ENCODE measurements at places on chromosomes 4 and X.

GRCh38 chr4:184329659-184330400 lies 112.2 kb upstream of the ENPP6 start:
- peak; percentile 81 for ATAC-seq
- H3K27ac ChIP-seq = peak overlapping the region; percentile 94
- H3K27me3 ChIP-seq = no peaks in the 10 kb centered on the region
- peak overlapping the region; percentile 27 for H3K4me3 ChIP-seq
- H3K4me1 ChIP-seq = peaks cover 65% of the 10 kb centered on the region

DNA sequence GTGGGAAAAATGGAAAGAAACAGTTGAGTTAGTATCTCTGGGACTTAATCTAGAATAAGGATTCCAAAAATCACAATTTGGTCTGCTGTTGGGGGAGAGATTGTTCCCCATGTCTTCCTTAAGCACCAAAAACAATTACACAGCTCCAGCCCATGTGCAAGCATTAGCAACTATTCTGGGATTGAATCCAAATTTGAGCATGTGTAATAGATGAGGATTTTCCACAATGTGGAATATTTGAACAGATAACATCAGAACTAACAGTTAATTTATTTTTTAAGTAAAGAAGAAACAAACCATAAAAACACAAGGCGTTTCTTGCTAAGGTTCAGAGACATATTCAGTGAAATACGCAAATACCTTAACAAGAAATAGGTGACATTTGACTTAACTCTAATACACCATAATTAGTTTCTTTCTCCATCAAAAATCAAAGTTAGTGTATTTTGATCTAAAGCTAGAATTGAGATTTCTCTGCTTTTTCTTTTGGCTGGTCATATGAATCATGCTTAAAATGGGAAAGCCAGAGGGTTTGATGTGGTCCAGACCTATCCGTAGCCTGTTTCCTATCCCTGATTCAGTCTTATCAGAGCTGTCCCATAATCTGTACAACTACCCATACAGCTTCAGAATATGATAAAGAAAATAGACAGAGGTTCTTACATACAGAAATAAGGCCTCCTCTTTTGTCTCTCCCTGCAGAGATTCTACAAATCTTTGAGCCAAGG lies 413.4 kb downstream of the PACRGL start:
- no peak overlapping the region for H3K27ac ChIP-seq
- no peaks in the 10 kb centered on the region for H3K27me3 ChIP-seq
- H3K36me3 ChIP-seq = no peaks in the 10 kb centered on the region

GRCh38 chrX:149510386-149510785 lies 5.3 kb upstream of the IDS start:
- no peaks in the 10 kb centered on the region for H3K36me3 ChIP-seq
- no peak overlapping the region for H3K27ac ChIP-seq
- no peak for ATAC-seq
- peaks cover 6% of the 10 kb centered on the region for H3K4me1 ChIP-seq

GRCh38 chrX:21974011-21974385 lies 33.5 kb downstream of the SMS start:
- H3K4me3 ChIP-seq = peak overlapping the region; percentile 71
- H3K4me1 ChIP-seq = peaks cover 24% of the 10 kb centered on the region
- H3K36me3 ChIP-seq = peaks cover 33% of the 10 kb centered on the region
- H3K27ac ChIP-seq = peak overlapping the region; percentile 85

- no peak overlapping the region for H3K27ac ChIP-seq
- H3K27me3 ChIP-seq = no peaks in the 10 kb centered on the region
- H3K4me3 ChIP-seq = no peak overlapping the region
- no peaks in the 10 kb centered on the region for H3K36me3 ChIP-seq
- ATAC-seq = no peak
Measured at GRCh38 chrX:125289209-125289608, 30.5 kb upstream of the TEX13C start.

DNA sequence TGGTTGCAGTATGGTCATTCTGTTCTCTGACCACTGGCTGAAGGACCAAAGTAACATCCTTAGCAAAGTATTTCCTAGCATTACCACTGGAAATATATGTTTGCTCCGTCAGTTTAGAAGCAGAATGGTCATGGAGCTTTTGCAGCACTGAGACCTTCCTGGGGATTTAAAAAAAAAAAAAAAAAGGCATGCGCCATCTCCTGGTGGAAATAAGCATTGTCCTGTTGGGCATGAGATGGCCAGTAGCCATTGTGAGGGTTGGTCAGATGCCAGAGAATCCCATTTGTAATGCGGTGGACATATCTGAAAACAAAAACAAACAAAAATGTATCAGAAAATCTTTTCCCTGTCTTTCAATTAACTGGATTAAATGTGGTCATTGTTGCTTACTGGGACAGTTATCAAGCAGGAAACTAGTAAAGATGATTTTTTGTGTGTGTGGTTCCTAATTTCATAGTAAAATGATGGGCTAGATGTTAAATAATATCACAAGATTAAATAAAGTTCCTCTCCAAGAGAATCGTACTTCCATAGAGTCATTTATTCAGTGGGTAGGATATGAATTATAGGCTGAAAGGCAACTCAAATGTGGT lies 139.6 kb downstream of the SOWAHB start:
- no peaks in the 10 kb centered on the region for H3K4me1 ChIP-seq
- no peak overlapping the region for H3K27ac ChIP-seq
- H3K27me3 ChIP-seq = peaks cover 13% of the 10 kb centered on the region
- no peaks in the 10 kb centered on the region for H3K36me3 ChIP-seq

DNA sequence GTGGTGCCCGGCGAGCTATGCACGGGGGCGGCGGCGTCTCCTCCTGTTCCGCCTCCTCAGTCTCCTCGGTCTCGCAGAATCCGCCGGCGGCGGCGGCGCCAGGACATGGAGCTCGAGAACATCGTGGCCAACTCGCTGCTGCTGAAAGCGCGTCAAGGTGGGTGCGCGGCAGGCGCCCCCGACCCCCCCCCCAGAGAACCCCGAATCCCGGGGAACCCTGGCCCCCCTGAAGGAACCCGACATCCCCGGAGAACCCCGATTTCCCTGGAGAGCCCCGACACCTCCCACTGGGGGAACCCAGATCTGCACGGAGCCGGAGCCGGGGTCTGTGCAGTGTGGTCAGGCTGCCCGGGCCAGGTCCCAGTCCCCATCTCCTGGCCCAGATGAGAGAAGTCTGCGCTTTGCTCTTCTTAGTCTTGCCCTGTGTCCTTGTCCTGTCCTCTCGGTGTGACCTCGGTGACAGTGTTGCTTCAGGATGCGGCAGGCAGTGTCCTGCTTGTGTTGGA lies 648 bp downstream of the GRK4 start:
- peak overlapping the region; percentile 95 for H3K27ac ChIP-seq
- peak; percentile 61 for ATAC-seq
- peak overlapping the region; percentile 94 for H3K4me3 ChIP-seq
- H3K36me3 ChIP-seq = peaks cover 12% of the 10 kb centered on the region
- H3K27me3 ChIP-seq = no peaks in the 10 kb centered on the region

DNA sequence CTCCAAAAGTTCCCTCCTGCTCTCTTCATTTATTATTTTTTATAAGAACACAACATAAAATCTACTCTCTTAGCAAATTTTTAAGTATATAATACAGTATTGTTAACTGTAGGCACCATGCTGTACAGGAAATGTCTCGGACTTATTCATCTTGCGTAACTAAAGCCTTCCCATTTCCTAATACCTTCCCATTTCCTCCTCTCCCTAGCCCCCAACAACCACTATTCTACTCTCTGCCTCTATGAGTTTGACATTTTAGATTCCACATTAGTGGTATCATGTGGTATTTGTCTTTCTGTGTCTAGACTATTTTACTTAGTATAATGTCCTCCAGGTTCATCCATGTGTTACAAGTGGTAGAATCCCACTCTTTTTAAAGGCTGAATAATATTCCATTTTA lies 15.8 kb upstream of the SYTL4 start:
- H3K27ac ChIP-seq = no peak overlapping the region
- no peaks in the 10 kb centered on the region for H3K4me1 ChIP-seq
- no peaks in the 10 kb centered on the region for H3K36me3 ChIP-seq
- H3K27me3 ChIP-seq = peaks cover 18% of the 10 kb centered on the region
- ATAC-seq = no peak
- H3K4me3 ChIP-seq = no peak overlapping the region

DNA sequence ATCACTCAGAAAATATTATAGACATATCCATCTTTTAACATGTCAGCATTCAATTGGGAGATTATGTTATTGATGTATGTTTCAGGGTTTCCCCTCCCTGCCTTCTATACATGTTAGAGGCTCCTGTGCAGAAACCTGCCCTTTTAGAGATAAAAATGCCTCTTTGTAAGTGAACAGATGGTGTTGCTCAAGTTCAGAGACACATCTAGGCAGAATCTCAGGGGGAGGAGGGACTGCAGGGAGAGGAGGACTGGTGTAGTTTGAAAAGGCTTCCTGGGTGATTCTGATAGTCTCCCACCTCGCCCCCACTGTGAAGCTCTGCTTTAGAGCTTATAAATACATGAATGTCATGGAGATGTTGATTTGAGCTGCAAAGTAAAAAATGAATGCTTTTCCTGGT lies 12.0 kb upstream of the UNC5C start:
- no peak overlapping the region for H3K27ac ChIP-seq
- H3K4me1 ChIP-seq = no peaks in the 10 kb centered on the region
- no peak for ATAC-seq
- H3K36me3 ChIP-seq = no peaks in the 10 kb centered on the region

All from stimulated activated memory B cell treated with anti-CD40 and anti-IgM and Interleukin-4, amounts not matched to agents 10 μg/mL and 1 μg/mL and 100 μg/mL, for 72 hours (primary cell).